BJ (cell line): ENCODE measurements at places on chromosomes 7 and 10.
A peak's percentile ranks its signal among the peaks of the same experiment; 100 is the strongest.

DNA sequence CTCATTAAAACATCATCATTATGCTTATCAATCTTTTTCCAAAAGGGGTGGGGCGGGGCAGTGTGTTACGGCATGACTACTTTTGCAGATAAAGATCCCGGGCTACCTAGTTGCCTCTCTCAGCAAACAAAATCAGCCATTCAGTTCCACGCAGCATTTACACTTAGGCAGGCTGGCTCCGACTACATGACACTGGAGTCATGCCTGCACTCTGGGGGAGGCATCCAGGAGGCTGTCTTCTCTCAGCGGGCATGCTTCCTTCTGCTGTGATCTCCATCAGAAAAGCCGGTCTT, 193.9 kb upstream of the TCF7L2 start:
- no peak for DNase-seq

DNA sequence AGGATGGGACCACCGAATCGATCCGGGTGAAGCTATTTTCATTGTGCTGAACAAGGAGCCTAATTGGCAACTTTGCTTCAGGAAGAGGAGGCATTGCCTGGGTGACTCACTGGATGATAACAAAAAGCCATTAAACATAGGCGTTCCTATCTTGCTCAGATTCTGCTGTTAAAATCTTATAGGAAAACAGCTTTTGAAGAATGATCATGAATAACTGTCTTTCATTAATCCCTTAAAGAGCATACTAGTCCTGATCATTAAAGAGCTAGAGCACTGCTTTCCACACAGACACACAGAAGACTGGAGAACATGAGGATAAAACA, 174.2 kb upstream of the IMMP2L start:
- no peak for DNase-seq

- DNase-seq = peak; percentile 82
Observed at GRCh38 chr7:36278620-36279172, 111.0 kb upstream of the ANLN start.

DNA sequence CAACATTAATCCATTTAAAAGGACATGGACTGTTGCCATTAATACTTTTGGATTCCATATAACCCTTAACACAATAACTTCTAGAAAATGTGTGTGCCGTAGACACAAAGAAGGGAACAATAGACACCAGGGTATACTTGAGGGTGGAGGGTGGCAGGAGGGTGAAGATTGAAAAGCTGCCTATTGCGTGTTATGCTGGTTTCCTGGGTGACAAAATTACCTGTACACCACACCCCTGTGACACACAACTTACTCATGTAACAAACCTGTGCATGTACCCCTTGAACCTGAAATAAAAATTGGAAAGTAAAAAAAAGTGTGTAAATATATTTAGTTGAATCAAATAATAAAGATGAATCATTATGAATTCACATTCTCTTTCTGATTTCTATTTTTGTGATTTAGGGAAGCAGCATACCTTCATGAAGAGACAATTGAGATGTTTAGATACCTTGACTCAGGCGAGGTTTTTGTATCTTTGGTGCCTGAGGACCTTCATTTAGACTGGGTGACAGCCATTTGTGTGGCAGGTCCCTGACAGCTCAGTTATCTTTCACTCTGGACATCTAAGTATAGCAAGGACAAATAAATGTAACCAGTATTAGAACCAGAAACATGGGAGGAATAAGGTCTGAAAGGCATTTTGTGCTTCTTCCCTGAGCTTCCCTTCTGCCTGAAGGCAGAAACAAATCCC, 28.7 kb downstream of the GIMAP8 start:
- no peak for DNase-seq

DNA sequence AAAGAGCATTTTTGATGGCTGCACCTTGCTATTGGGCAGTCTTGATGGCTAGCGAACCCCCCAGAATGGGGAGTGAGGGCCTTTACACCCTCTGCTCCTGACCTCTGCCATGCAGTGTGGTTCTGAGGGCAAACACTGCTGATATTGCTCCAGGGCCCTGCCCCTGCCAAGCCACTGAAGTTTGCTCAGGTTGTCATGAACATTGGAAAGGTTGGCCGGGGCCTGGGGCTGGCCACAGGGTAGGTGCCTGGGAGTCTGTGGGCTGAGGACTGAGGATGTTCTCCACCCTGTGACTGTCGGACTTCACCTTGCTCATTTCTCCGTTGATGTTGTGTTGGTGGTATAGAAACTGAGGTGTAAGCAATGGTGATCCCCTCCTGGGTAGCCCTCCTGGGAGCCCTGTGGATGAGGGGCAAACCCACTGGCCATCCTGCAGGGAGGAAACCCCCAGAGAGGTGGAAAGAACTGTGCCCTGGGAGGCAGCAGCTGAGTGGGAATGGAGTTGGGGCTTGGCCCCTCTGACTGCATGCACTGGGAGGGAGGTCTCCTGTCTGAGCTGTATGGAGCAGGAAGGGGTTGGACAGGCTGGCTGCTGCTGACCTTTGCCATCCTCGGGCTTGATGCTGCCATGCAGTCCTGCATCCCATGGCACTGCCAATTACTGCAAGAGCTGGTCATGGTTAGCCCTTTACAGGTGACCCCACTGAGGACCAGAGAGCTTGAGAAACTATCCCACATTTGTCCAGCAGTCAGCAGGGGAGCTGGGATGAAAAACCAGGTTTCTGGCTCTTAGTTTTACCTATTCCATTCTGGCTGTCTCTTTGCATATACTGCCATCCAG, 77.1 kb downstream of the SH2D4B start:
- DNase-seq = no peak

- DNase-seq = no peak
Observed at GRCh38 chr10:72419241-72419640, 64.5 kb upstream of the DNAJB12 start.

DNA sequence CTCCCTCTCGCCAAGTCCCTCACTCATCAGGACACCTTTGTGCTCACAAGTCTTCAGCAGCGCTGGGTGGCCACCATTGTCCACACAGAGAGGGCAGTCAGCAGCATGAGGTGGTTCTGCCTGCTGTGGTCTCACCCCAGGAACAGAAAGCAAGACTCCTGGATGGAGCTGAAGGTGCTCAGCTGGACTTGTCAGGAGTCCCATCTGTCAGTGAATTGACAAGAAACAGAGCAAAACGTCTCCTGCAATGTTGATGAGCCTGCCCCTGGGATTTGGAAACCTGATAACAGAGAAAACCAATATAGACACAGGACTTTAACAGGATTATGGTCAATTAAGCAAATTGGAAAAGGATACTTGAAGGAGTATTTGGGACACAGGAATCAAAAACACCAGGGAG, 122.2 kb upstream of the PRSS58 start:
- DNase-seq = no peak

GRCh38 chr7:101137651-101138212, 10.8 kb downstream of the SERPINE1 start:
- no peak for DNase-seq

GRCh38 chr7:22632674-22633073, 94.3 kb upstream of the IL6 start:
- no peak for DNase-seq

- DNase-seq = no peak
Observed at GRCh38 chr10:70698211-70698610, 25.9 kb downstream of the ADAMTS14 start.

GRCh38 chr10:22903694-22904093, 24.2 kb upstream of the ARMC3 start:
- no peak for DNase-seq

DNA sequence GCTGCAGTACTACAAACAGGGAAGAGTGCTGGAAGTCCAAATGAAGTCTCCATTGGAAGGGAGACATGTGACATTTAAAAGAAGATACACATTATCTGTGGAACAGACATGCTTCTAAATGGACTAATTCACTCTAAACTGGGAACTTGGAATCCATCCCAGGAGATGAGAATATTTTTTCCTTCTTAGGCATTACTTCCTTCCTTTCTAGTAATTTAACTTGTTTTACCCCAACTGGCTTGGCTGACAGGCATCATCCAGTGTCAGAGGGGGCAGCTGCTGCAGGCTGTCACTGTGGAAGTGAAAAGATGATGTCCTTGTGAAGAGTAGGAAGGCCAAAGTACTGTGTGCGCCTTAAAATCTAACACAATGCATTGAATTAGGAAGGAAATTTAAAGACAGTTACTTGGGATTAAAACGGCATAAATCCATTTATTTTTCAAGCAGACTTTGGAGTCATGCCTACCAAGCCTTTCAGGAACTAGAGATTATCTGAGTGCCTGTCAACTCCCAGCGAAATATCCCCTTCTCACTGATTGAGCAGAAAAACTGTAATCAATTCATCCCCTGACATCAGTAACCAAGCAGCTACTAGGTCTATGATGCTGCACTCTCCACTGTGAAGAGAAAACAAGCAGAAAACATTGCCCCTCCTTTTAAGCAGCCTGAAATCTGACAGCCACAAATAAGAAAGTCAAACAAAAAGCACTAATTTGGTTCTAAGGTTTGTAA, 161.2 kb downstream of the DGKI start:
- DNase-seq = no peak

- no peak for DNase-seq
Observed at GRCh38 chr10:71391701-71392100, 5.0 kb upstream of the CDH23 start.

DNA sequence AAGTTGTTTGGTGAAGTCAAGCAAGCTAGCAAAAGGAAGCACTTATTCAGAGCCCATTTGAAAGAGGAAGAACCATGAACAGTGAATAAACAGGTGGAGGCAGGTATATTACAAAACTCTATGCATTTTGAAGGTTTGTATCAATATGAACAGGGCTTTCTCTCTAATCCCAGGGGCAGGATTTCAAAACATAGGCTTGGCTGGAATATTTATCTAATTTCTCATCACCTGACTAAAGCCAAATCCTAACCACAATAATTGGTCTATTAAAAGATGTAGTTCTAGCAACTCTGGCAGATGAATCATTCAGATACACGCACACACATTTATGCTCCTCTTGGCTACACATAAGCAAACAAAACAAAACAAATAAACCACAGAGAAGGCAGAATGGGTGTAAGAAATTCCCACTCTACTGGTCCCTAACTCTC, 554.4 kb downstream of the INHBA start:
- peak; percentile 90 for DNase-seq

- DNase-seq = no peak
Observed at GRCh38 chr10:664301-664700, 25.2 kb downstream of the DIP2C start.

DNA sequence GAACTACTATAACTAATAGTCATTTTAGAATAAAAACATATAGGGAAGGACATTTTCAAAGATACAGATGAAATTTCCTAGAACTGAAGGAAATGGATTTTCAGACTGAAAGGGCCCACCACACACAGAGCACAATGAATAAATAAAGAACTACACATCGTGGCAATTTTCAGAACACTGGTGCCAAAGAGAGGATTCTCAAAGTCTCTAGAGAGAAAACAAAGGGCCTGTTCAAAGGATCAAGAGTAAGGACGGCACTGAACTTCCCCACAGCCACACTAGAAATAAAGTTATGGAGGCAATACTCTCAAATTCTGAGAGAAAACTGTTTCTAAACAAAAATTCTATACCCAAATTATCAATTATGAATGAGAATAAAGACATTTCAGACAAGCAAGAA, 21.9 kb downstream of the NAPEPLD start:
- DNase-seq = no peak

- no peak for DNase-seq
Observed at GRCh38 chr10:75295868-75296441, 60.2 kb upstream of the COMTD1 start.

GRCh38 chr10:79093658-79094411, 25.1 kb downstream of the ZMIZ1 start:
- no peak for DNase-seq

GRCh38 chr7:139072796-139073195, 36.7 kb downstream of the ZC3HAV1 start:
- DNase-seq = no peak

- no peak for DNase-seq
Observed at GRCh38 chr10:47298715-47299114, 1.3 kb upstream of the GDF10 start.

DNA sequence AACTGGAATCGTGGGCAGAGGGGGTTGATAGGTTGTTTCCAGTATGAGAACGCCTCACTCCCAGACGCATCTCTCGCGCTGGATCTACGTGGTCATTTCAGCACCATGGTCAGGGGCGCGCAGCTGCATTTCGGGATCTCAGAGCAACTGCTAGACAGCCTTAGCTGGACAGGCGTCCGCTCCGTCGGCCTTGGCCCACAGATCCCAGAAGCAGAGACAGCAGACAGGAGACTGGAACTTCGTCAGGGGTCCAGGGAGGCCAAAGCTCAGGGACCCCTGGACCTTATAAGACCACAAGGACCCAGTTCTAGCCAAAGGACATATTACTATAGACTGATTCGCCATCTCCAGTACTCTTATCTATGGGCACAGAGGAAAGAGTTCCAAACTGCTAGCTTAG, 5.3 kb downstream of the NEUROG3 start:
- no peak for DNase-seq

- DNase-seq = no peak
Observed at GRCh38 chr10:43352951-43353350, 18.5 kb upstream of the FXYD4 start.

DNA sequence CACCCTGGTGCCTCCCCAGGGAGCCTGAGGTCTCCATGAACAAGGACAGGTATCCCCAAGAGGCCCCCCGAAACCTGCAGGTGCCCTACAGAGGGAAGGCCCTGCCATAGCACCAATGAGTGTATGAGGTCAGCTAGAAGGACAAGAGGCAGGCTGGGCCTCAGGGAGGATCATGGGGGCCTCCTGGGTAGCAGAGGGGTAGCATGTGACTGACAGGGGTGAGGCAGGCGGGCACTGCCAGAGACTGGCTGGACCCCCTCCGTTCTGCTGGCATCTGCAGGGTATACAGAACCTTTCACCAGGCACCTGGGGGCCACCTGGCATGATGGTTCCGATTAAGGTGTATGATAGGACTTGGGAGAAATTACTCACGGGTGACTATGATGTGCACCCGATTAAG, 79.2 kb upstream of the KCTD7 start:
- DNase-seq = no peak

DNA sequence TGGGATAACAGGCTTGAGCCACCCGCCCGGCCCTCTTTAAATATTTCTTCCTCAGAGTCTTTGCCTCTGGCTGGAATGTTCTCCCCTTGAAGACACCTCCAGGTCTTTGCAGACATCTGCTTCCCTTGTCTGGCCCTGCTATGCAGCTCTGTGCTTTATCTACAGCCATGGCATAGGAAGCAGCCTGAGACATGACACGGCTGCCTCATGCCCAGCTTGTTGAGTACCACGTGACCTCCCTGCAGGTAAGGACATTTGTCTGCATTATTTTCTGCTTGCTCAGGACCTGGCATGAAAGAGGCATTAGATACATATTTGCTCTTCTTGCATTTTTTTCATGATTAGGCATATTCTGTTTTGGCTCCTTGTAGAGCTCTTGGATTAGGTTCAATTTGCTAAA, 113.8 kb upstream of the KLF6 start:
- DNase-seq = no peak

DNA sequence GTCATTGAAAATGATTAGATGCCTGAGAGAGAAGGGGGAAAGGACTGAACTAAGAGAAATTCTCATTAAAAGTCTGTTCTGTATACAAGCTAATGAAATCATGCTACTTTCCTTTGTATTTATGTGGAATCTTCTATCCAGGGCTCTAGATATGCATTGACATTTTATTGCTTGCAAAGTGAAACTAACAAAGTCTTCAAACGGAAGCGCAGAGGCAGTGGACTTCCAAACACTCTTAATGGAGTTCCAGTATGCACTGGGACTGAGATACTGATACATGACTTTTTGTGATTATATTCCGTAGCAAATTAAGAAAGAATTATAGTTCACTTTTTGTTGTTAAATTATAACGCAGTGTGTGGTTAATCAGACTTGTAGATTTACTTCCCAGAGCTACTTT, 166.8 kb upstream of the TBX20 start:
- DNase-seq = no peak
